ENCODE measurements at places on chromosomes 2 and 18. TPM values are rescaled to one million over a fixed set of nuclear protein-coding genes. Genes with fewer than 3 reads are reported as not detected.

The GREB1L gene
- total RNA-seq: 0.95 TPM

The GKN2 gene
- not detected for total RNA-seq

The GALNT3 gene
- 76.0 TPM for total RNA-seq

The UGT1A4 gene
- total RNA-seq: 2.9 TPM

The IL1F10 gene
- total RNA-seq: 0.53 TPM

The FAP gene
- 0.91 TPM for total RNA-seq

The IL1A gene
- 37.4 TPM for total RNA-seq

The RDH14 gene
- 24.4 TPM for total RNA-seq

The PROKR1 gene
- total RNA-seq: not detected

The REG1A gene
- total RNA-seq: not detected

The UCN gene
- total RNA-seq: not detected

The SERPINB12 gene
- not detected for total RNA-seq

The ATP8B1 gene
- 37.8 TPM for total RNA-seq

The DUSP2 gene
- total RNA-seq: 4.1 TPM

The HOXD12 gene
- not detected for total RNA-seq

The DCAF17 gene
- 8.3 TPM for total RNA-seq

The TRIM54 gene
- not detected for total RNA-seq

The HOXD10 gene
- total RNA-seq: not detected

The ALPG gene
- total RNA-seq: not detected

The ABCG8 gene
- total RNA-seq: not detected

The AMER3 gene
- total RNA-seq: not detected

The TCF23 gene
- total RNA-seq: not detected

The UGT1A5 gene
- 5.2 TPM for total RNA-seq

The LOXHD1 gene
- not detected for total RNA-seq

All from esophagus squamous epithelium (tissue), 5 donors.